ENCODE measurements at places on chromosomes 6 and 20. TPM values are rescaled to one million over a fixed set of nuclear protein-coding genes. Genes with fewer than 3 reads are reported as not detected.
A peak's percentile ranks its signal among the peaks of the same experiment; 100 is the strongest.

DNA sequence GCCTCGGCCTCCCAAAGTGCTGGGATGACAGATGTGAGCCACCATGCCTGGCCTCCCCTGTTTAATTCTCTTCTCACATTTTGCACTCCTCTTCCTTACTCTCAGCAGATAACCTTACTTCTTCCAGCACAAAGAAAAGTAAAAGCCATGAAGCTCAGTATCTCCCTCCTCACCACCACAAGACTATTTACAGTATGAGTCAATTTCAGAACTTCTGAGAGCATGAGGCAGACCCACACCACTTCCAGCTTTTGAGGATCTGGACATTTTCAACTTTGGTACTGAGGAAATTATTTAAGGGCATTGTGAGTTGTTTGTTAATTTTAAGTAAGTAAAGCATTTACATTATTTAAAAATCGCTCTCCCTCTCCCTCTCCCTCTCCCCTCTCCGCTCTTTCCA lies 8.0 kb upstream of the SNX3 start:
- H3K4me3 ChIP-seq, result no peak overlapping the region
- H3K27me3 ChIP-seq, result no peaks in the 10 kb centered on the region
- H3K27ac ChIP-seq, result no peak overlapping the region
- no peaks in the 10 kb centered on the region for H3K36me3 ChIP-seq
- no peak for DNase-seq
- H3K4me1 ChIP-seq, result no peaks in the 10 kb centered on the region

The BEND3 gene
- 2.5 TPM for total RNA-seq

- H3K36me3 ChIP-seq, result no peaks in the 10 kb centered on the region
- peak; percentile 37 for DNase-seq
- H3K27ac ChIP-seq, result no peak overlapping the region
Measured at GRCh38 chr6:121430514-121431460, 4.7 kb upstream of the GJA1 start.

The EYS gene
- not detected for total RNA-seq

The GCNT2 gene
- 6.7 TPM for total RNA-seq

The POPDC3 gene
- total RNA-seq, result 19.7 TPM

- H3K36me3 ChIP-seq, result no peaks in the 10 kb centered on the region
- no peak overlapping the region for H3K27ac ChIP-seq
- H3K4me1 ChIP-seq, result peaks cover 6% of the 10 kb centered on the region
- peaks cover 5% of the 10 kb centered on the region for H3K27me3 ChIP-seq
Measured at GRCh38 chr6:75368151-75368779, 83.7 kb upstream of the TMEM30A start.

DNA sequence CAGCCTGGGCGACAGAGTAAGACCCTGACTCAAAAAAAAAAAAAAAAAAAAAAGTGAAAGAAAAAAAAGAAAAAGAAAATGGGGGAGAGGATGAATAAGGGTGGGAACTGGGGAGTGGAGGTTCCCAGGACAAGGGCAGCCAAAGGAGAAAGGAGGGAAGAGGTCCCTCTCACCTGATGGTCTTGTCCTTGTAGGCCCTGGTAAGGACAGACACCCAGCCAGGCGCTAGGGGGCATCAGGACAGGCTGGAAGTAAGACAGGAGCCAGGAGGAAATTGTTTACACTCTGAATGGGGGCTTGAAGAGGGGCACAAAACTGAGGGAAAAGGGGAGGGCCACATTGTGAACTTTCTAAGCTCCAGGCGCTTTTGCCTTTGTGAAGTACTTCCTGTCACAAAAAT lies 2.3 kb upstream of the ALDH5A1 start:
- peaks cover 10% of the 10 kb centered on the region for H3K36me3 ChIP-seq
- no peak overlapping the region for H3K27ac ChIP-seq
- no peak overlapping the region for H3K4me3 ChIP-seq
- DNase-seq, result peak; percentile 5

The NOX3 gene
- total RNA-seq, result not detected

DNA sequence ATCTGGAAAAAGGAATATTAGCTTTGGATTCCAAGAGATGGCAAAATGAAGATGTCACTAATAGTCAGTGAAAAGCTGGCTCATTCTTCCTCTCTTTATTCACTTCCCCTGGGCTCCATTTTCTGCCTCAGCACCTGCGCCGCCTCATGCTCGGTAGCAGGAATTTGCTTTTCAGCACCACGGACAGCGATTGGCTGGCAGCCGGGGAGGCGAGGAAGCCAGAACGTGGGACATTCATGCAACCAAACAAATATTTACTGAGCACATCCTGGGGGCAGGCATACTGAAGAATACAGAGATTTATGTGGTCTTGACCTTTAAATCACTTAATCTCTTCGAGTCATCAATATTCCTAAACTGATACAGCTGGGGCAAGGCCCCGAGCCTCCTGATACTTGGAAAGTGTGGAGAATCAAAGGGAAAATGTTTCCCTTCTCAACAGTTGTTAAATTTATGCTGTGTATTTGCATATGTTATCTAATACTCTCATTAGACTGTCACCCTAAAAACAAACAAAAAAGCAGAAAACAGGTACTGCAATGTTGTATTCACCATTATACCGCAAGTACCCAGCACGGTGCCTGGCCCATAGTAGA lies 12.1 kb upstream of the PDYN start:
- no peaks in the 10 kb centered on the region for H3K36me3 ChIP-seq
- DNase-seq, result peak; percentile 42
- H3K27ac ChIP-seq, result no peak overlapping the region
- no peak overlapping the region for H3K4me3 ChIP-seq
- H3K4me1 ChIP-seq, result no peaks in the 10 kb centered on the region
- peaks cover 30% of the 10 kb centered on the region for H3K27me3 ChIP-seq

The FILIP1 gene
- total RNA-seq, result not detected

The TMEM14B gene
- total RNA-seq, result 98.4 TPM

- peak overlapping the region; percentile 87 for H3K27ac ChIP-seq
- peak overlapping the region; percentile 88 for H3K4me3 ChIP-seq
- H3K27me3 ChIP-seq, result peaks cover 21% of the 10 kb centered on the region
Measured at GRCh38 chr20:62120990-62121775, 1.1 kb upstream of the LSM14B start.

DNA sequence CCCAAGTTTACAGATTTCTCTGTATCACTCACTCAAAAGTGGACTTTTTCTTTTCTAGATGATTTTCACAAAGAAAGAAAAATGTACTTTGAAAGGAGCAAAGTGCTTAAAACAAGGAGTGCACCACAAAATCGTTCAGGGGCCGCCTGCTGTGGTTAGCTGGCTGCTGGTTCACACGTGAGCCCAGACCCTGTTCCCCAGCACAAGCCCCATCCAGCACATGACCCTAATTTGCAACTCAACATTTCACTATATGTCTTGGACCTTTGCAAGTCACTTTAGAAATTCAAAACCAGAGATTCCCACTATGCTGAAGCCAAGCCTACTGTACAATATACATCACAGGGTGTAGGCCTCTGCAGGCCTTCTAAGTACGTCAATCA lies 95.5 kb upstream of the NHSL1 start:
- H3K36me3 ChIP-seq, result no peaks in the 10 kb centered on the region
- peaks cover 48% of the 10 kb centered on the region for H3K4me1 ChIP-seq
- H3K4me3 ChIP-seq, result no peak overlapping the region
- DNase-seq, result no peak
- H3K27me3 ChIP-seq, result no peaks in the 10 kb centered on the region

GRCh38 chr20:62955519-62956386 lies 3.2 kb downstream of the SLC17A9 start:
- H3K36me3 ChIP-seq, result 0 out of 2 replicates have a peak, but pooled peaks cover under 1% of the 10 kb centered on the region
- no peaks in the 10 kb centered on the region for H3K27me3 ChIP-seq
- peaks cover 9% of the 10 kb centered on the region for H3K4me1 ChIP-seq
- no peak overlapping the region for H3K4me3 ChIP-seq
- H3K27ac ChIP-seq, result no peak overlapping the region

DNA sequence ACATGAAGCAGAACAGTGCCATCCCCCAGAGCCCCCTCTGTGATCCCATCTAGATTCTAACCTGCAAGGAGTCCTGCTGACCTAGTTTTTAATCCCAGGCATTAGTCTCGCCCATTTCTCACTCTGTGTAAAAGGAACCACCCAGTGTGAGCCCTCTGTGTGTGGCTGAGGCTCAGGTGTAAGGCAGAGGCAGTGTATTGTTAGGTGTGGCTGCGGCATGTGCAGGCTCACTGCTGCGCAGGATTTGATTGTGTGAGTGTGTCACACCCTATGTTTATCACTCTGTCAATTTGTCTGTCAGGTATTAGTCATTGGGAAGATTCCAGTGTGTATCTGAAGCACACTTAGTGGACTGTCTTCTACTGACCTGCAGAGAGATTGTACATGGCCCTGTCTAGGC lies 13.7 kb upstream of the CST8 start:
- no peak overlapping the region for H3K27ac ChIP-seq
- DNase-seq, result no peak
- H3K27me3 ChIP-seq, result peaks cover 4% of the 10 kb centered on the region
- H3K36me3 ChIP-seq, result no peaks in the 10 kb centered on the region
- no peaks in the 10 kb centered on the region for H3K4me1 ChIP-seq

GRCh38 chr6:1135726-1136414 lies 176.0 kb upstream of the FOXQ1 start:
- peak overlapping the region; percentile 78 for H3K27ac ChIP-seq
- H3K27me3 ChIP-seq, result no peaks in the 10 kb centered on the region
- peaks cover 43% of the 10 kb centered on the region for H3K4me1 ChIP-seq
- no peak for DNase-seq

GRCh38 chr6:31791324-31792089 lies 4.0 kb downstream of the VARS1 start:
- H3K4me3 ChIP-seq, result no peak overlapping the region
- H3K27ac ChIP-seq, result peak overlapping the region; percentile 76
- peaks cover 5% of the 10 kb centered on the region for H3K27me3 ChIP-seq
- H3K36me3 ChIP-seq, result peaks cover 31% of the 10 kb centered on the region

DNA sequence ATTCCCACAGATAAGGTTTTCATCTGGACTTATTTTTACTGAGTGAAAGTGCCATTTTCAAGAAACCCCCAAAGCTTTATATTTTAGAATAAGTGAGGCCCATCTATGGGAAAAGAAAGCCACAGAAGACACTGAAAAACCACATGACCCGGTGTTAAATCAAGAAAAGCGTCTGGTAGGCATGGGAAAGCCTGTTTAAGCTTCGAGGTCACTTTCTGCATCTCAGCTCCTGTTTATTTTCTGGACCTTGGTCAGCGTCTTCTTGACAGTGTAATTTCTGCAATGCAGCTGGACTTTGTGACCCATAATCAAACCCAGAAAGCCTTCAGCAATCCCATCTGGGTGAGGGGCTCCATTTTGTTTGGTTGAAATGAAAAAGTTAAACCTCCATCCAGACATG lies 59.6 kb upstream of the NEDD9 start:
- no peak overlapping the region for H3K27ac ChIP-seq
- H3K36me3 ChIP-seq, result peaks cover 8% of the 10 kb centered on the region
- H3K27me3 ChIP-seq, result no peaks in the 10 kb centered on the region
- H3K4me1 ChIP-seq, result no peaks in the 10 kb centered on the region
- no peak for DNase-seq

The CFB gene
- 0.29 TPM for total RNA-seq

DNA sequence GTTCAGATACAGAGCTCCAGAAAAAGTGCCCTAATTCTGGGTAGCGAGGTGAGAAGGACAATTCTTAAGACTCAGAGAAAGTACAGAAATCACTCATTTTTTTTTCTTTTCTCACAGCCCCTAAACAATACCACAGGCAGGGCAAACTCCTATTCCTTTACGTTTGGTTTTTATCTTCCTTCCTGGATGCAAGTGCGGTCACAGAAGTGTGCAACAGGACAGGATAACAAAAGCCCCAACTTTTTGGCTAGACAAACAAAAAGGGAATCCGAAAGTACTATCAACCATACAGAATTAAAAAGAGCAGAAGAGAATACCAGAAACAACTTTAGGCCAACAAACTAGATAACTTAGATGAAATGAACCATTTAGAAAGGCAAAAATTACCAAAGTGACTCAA lies 18.4 kb upstream of the BEND6 start:
- no peak overlapping the region for H3K4me3 ChIP-seq
- peaks cover 56% of the 10 kb centered on the region for H3K4me1 ChIP-seq
- no peak for DNase-seq
- H3K27me3 ChIP-seq, result 0 out of 2 replicates have a peak, but pooled peaks cover under 1% of the 10 kb centered on the region

The JARID2 gene
- total RNA-seq, result 9.3 TPM

- no peaks in the 10 kb centered on the region for H3K27me3 ChIP-seq
- no peak overlapping the region for H3K27ac ChIP-seq
Measured at GRCh38 chr6:83226517-83226916, 33.4 kb downstream of the RWDD2A start.

- H3K4me3 ChIP-seq, result no peak overlapping the region
- peaks cover 16% of the 10 kb centered on the region for H3K36me3 ChIP-seq
- peaks cover 69% of the 10 kb centered on the region for H3K4me1 ChIP-seq
- no peak for DNase-seq
- H3K27me3 ChIP-seq, result peaks cover 3% of the 10 kb centered on the region
Measured at GRCh38 chr6:111759836-111760785, 113.1 kb downstream of the FYN start.

- H3K36me3 ChIP-seq, result no peaks in the 10 kb centered on the region
- H3K4me1 ChIP-seq, result peaks cover 9% of the 10 kb centered on the region
- H3K27ac ChIP-seq, result no peak within 1 kb of the TSS
- no peak for DNase-seq
- peaks cover 2% of the 10 kb centered on the region for H3K27me3 ChIP-seq
Measured at GRCh38 chr6:29680904-29681303, at the start of gene ZFP57. Gene ZFP57, minus strand, starts transcription at chr6:29681152. Its CDS starts 4,149 bp downstream, at chr6:29677003.

The ADA gene
- total RNA-seq, result 14.8 TPM

DNA sequence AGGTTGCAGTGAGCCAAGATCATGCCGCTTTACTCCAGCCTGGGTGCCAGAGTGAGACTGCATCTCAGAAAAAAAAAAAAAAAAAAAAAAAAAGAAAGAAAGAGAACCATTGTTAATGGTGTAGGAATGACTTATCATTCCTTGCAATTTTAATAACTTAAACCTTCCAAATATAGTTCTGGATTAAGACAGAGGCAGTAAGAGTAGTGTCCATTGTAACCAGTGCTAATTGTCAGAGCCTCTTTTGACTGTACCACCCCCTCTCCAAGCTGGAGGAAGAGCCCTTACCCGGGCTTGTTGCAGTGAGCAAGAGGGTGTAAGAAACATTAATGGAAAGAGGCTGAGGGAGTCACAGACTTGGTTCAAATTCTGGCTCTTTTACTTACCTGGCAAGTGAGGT lies 53.8 kb downstream of the SASH1 start:
- no peaks in the 10 kb centered on the region for H3K27me3 ChIP-seq
- H3K27ac ChIP-seq, result no peak overlapping the region
- DNase-seq, result no peak
- H3K36me3 ChIP-seq, result peaks cover 39% of the 10 kb centered on the region
- H3K4me1 ChIP-seq, result peaks cover 36% of the 10 kb centered on the region

- no peaks in the 10 kb centered on the region for H3K27me3 ChIP-seq
- DNase-seq, result peak; percentile 84
- peak overlapping the region; percentile 95 for H3K27ac ChIP-seq
- no peaks in the 10 kb centered on the region for H3K36me3 ChIP-seq
Measured at GRCh38 chr6:44054721-44055559, 72.3 kb downstream of the MRPL14 start.

- H3K36me3 ChIP-seq, result no peaks in the 10 kb centered on the region
- DNase-seq, result no peak
- H3K4me1 ChIP-seq, result peaks cover 9% of the 10 kb centered on the region
- no peak overlapping the region for H3K27ac ChIP-seq
- no peak overlapping the region for H3K4me3 ChIP-seq
Measured at GRCh38 chr6:139490482-139490881, 116.0 kb upstream of the CITED2 start.

The TNFRSF21 gene
- total RNA-seq, result 18.6 TPM

GRCh38 chr6:78999737-79000136 lies 78.3 kb downstream of the PHIP start:
- no peaks in the 10 kb centered on the region for H3K27me3 ChIP-seq
- H3K4me1 ChIP-seq, result peaks cover 5% of the 10 kb centered on the region
- H3K27ac ChIP-seq, result no peak overlapping the region
- no peak for DNase-seq
- H3K36me3 ChIP-seq, result peaks cover 39% of the 10 kb centered on the region

Data from HFFc6 (cell line).